ENCODE measurements at places on chromosomes 6 and 20.

DNA sequence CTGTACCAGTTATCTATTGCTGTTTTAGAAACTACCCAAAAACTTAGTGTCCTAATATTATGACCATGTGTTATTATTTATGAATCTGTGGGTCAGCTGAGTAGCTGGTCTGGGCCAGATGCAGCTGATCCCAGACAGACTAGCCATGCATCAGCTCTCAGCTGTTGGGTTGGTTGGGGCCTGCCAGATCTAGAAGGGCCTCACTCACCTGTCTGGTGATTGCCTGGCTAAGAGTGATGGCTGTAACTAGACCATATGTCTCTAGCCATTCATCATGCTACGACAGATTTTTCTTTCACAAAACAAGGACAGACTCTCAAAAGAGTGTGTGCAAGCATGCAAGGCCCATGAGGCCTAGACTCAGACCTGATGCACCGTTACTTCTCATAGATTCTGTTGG, 403.2 kb downstream of the SAMD5 start:
- DNase-seq, result no peak

- peak; percentile 4 for DNase-seq
Measured at GRCh38 chr20:10856237-10857015, 182.6 kb upstream of the JAG1 start.

- DNase-seq, result no peak
Measured at GRCh38 chr20:33093074-33093473, 13.6 kb downstream of the BPIFB4 start.

GRCh38 chr6:41878961-41879405, 16.2 kb downstream of the USP49 start:
- peak; percentile 90 for DNase-seq

GRCh38 chr6:123802351-123802696, 1.3 kb upstream of the NKAIN2 start:
- no peak for DNase-seq

DNA sequence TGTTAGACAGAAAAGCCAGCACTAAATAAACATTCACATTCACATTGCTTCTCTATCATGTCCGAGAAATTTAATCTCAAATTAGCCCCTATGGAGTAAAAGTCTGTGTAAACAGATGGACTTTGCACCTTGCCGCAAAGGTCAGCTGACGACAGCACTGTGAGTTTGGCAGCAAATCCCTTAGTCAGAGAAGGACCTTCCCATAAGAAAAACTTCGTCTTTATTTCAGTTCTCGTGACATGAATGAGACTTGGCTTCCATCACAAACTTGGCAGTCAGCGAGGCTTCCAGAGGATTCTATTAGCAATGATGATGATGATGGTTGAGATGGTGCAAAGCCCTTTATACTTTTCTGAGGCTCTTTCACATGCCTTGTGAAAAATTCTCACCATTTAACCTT, 133.7 kb upstream of the IFNGR1 start:
- no peak for DNase-seq

GRCh38 chr6:170553534-170554012, 466 bp upstream of the PSMB1 start:
- peak; percentile 34 for DNase-seq

GRCh38 chr20:673603-674001, 2.0 kb downstream of the SCRT2 start:
- DNase-seq, result no peak

GRCh38 chr6:167113935-167114910, 8.7 kb upstream of the CCR6 start:
- no peak for DNase-seq

DNA sequence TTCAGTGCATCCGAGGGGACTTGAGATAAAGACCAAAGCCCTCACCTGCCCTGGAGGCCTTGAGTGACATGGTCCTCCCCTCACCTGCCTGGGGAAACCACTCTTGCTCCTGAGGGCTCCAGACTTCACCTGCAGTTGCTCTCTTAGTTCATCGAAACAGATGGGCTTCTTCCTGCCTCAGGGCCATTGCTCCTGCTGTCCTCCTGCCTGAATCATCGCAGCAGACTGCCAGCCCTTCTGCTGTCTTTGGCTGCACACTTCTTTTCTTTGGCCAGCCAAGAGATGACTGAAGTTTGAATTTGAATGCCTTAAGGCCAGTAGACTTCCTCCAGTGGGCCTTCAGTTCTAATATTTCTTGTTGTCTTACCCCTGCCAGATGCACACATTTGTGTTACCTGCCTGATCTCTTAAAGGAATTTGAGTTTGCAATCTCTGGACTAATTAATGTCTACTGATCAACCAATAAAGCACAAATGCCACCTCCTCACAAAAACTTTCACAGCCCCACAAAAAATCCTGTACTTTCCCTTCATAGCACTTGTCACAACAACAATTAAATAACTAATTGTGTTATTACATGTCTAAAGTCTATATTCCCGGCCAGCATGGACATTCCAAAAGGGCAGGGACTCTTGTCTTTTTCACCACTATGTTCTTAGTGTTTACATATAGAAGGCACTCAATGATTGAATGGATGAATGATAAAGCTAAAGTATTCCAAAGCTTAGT, 56.7 kb upstream of the SGK1 start:
- DNase-seq, result peak; percentile 8

- DNase-seq, result peak; percentile 94
Measured at GRCh38 chr6:111718990-111719389, 113.3 kb upstream of the TRAF3IP2 start.

- peak; percentile 3 for DNase-seq
Measured at GRCh38 chr6:147741389-147741788, 232.9 kb downstream of the SAMD5 start.

DNA sequence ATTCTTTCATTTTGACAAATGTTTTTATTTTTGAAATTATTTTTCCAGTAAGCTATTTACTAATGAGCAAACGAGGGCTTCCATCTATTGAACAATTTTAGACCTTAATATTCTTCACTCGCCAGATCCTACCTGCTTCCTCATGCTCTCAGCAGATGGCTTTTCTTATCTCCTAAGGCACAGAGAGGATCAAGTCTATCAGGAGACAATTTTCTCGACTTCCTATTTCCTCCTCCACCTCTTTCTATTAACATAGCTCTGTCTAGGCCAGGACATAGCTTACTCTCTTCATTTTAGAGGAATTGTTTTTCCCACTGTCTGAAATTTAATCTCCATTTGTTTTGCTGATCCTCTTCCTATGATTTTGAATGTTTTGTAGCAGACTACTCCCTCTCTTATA, 87.0 kb upstream of the MAN1A1 start:
- DNase-seq, result no peak

DNA sequence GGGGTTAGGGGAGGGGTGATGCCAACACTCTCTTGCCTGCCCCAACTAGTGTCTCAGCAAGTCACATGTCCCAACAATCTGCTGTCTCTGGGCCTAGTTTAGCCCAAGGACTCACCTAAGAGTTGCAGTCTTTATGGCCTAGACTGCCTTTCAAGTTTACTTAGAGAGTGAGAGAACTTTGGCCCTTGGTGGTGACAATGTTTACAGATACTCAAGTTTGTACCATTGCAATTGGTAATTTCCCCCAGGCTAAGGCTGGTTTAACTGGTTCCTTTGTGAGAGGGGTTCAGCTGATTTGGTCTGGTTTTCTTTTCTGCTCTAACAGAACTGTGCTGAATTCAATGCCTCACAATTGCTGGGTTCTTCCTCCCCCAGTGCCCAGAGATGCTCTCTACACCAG, 1279.9 kb upstream of the EYS start:
- no peak for DNase-seq

DNA sequence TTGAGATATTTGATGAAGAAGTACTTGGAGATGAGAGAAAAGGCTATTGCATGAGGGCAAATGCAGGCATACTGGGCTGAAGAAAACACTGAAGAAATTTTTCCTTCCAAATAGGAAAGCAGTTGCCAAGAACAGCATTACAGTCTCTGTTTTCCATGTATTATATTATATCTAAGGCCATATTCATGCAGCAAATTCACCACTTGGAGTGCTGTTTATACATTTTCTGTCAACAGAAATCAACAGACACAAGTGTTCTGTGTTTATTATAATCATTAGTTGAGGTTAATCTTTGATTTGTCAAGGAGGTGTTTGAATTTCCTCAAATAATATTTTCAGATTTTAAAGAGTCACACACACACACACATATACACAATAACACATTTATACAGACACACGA, 268.8 kb upstream of the PLCB4 start:
- no peak for DNase-seq

DNA sequence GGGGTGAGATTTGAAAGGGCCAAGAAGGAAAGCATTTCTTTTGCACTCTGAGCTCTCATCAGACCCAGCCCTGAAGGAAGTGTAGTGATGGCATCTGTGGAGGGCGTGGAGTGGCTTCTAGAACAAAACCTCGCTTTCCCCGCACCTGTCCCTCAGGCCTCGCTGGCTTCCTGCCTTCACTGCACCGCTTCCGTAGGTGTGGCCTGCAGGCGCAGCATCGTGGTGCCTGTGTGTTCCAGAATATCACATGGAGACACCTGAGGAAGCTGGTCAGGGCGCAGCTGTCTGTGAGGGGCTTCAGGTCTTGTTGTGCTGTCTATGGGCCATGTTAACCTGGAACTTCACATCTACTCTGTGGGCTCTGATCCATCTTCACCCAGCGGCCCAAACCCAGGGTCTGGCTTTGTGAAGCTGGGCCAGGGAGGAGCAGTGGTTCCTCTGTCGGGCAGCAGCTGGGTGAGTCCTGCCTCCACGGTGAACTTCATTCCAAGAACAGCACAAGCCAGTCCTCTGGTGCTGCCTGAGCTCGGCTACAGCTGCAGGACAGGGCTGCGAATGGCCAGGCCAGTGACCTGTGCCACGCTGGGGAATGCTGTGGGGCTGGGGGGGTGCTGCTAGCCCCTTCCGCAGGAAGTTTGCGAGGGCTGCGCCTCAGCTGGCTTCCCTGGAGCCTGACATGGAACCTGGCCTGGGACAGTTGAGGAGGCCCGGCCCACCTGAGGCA, 40.9 kb downstream of the DSTN start:
- DNase-seq, result peak; percentile 18

DNA sequence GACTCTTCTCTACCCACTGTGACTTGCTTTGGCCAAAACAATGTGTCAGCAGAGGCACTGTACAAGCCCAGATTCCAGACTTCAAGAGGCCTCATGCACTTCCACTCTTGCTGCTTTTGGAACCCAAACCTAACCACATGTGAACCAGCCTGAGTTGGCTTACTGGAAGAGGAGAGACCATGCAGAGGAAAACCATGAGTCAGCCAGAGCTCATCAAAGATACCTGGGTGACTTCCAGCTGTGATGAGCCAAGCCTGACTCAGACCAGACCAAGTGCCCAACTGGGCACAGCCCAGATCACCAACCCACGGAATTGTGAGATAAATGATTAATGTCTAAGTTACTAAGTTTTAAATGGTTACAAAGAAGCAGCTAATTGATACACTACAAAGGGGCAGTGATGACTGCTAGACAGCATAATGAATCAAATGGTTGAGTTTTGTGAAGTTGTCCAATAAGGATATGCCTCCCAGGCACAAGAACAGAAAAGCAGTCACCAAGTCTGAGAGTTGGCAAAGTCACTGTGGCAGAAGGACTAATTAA, 16.2 kb upstream of the BEND6 start:
- DNase-seq, result peak; percentile 100

GRCh38 chr6:30985490-30985889, 2.0 kb downstream of the MUC21 start:
- peak; percentile 4 for DNase-seq

DNA sequence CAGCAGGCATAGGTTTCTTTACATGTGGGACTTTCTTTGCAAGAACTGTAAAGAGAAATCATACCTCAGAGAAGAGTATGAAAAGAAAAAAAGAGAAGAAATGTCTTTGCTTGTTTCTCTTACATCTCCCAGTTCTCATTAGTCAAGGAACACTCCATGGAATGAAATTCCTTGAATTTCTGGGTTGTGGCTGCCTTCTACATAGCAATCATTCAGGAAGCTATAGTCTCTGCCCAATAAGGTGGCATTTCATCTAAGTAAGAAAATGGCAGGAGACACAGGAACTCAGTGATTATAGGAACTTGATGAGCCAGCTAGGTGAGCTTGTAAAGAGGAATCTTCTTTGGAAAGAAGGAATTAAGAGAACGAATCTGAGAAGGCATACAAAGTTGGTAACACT, 197.0 kb upstream of the FKBP1C start:
- no peak for DNase-seq

- DNase-seq, result no peak
Measured at GRCh38 chr6:117227245-117227962, 38.0 kb upstream of the VGLL2 start.

GRCh38 chr20:6123649-6124014, 802 bp upstream of the FERMT1 start:
- no peak for DNase-seq

DNA sequence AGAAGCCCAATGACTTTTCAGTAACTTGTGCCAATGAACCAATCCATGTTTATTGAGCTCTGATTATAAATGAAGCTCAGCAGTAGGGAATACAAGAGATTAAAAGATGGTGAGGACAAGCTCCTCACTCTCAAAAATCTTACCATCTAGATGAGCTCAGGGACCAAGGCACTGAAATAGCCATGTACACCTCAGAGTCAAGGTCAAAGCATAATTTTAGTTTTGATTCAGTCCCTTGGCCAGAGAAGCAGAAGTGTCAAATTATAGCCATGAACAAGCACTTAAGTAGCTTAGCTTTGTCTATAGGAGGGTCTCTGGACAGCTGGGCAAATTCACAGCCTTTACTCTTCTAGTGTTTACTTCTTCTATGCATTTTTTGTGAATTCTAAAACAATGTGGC, 131.0 kb upstream of the DTNBP1 start:
- DNase-seq, result no peak

DNA sequence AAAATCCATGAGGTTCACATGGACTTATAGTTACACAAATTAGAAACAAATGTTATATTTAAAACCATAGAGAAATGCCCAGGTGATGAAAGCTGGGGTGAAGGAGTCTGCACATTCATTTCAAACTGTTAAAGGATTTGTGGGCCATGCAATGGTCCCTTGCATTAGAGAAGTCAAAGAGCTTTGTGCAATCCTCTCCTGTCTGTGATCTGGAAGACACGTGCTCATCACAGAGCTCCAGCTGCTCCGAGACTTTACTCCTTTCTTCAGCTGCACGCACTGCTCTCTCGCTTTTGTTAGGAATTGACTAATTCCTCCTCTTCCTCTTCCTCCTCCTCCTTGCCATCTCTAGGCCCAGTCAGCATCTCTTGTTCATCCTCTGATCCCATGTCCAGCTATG, 4.1 kb upstream of the AIF1 start:
- DNase-seq, result peak; percentile 78

GRCh38 chr20:37382482-37383120, 36.7 kb downstream of the SRC start:
- no peak for DNase-seq

DNA sequence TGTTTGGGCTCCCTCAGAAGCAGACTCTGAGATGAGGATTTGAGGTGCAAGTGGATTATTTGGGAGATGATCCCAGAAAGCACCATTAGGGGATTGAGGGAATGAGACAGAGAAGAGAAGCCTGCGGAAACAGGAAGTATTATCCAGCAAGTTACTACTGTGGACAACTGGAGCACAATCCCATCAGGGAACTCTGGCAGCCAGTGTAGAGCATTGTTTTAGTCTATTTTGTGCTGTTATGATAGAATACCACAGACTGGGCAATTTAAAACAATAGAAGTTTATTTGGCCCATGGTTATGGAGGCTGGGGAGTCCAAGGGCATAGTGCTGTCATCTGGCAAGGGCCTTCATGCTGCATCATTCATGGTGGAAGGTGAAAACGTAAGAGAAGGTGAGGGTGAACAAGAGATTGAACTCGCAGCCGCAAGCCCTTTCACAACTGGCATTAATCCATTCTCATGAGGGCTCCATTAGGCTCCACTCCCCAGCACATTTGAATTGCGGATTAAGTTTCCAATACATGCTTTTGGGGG, 43.5 kb upstream of the SLC9A8 start:
- no peak for DNase-seq

- DNase-seq, result no peak
Measured at GRCh38 chr20:62840244-62841197, 21.1 kb downstream of the TCFL5 start.

- peak; percentile 93 for DNase-seq
Measured at GRCh38 chr6:85404564-85405174, 45.2 kb upstream of the NT5E start.
